Thoracic aorta (tissue), 2 donors: ENCODE measurements at places on chromosomes 4 and X.

- DNase-seq: peak; percentile 19
These were observed 17.8 kb downstream of the TRIM2 start for GRCh38 chr4:153221783-153222706.

- no peak for DNase-seq
These were observed 452.9 kb downstream of the SPRY1 start for GRCh38 chr4:123849495-123849894.

DNA sequence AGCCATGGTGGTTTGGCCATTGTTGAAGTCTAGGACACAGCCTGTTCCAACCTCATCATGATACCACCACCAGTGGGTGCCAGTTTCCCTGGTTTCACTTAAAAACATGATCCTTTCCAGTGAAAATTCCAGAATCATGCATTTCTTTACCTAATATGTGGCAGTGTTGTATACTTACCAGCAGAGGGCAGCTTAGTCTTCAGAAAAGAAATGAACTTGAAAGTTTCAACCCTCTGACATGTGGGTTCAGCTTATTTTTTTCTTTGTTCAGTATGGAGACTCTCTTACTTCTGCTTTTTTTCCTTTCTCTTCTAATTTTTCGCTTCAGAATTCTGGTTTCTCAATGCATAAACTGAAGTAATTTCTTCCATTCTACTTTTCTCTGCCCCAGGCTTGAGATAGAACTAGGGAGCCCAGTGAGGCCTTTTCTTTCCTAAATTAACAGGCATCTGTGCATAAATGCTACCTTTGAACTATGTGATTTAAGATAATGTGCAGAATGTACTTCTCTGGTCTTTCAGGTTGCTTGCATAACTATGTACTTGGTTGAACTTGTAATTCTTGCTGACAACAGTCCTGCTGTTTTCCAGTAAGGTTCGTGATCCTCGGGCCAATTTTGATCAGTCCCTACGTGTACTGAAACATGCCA is 10.7 kb downstream of the LIAS start:
- DNase-seq: no peak

DNA sequence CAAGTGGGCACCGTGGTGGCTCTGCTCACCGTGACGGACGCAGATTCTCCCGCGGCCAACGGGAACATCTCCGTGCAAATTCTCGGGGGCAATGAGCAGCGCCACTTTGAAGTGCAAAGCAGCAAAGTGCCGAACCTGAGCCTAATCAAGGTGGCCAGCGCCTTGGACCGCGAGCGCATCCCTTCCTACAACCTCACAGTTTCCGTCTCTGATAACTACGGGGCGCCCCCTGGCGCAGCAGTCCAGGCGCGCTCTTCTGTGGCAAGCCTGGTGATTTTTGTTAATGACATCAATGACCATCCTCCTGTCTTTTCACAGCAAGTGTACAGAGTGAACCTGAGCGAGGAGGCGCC is 2.7 kb downstream of the FAT4 start:
- no peak for DNase-seq

- no peak for DNase-seq
These were observed 132.9 kb downstream of the MSL3 start for GRCh38 chrX:11890836-11891514.

DNA sequence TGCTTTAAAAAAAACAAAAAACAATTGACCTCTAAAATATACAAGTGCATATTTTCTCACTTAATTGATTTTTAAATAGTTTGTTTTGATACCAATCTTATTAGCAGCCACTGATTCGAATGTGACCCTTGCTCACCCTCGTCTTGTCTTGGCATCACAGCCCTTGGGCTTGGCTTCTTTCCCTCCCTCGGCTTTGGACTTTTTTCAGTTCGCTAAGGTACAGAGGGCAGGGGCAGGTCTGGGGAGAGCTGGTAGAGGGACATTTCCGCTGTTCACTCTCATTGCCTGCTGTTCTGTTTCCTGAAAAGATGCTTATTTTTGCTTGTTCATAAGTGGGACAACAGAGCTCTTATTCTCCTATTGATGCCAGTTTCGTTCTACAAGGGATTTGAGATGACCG is 88.5 kb upstream of the RPS6KA3 start:
- no peak for DNase-seq

GRCh38 chr4:2059726-2060602 is 837 bp downstream of the NAT8L start:
- no peak for DNase-seq

- no peak for DNase-seq
These were observed 19.6 kb downstream of the WDR1 start for GRCh38 chr4:10096978-10097335.

DNA sequence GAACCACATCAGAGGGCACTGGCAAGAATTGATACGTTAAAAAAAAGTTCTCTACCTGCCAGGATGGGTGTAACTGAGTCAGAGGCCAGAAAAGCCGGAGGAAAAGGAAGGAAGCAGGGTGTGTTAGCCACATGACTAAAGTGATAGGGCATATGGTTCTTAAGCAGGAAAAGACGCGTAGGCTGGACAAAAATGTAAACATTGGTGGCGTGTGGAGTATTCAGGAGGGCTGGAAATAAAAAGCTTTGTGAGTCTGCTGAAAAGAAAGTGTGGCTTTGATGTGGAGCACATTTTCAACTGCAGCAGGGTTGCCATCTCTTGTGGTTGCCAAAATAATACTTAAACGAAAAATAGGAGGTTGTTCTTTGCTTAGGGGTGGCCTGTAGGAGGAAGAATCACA is 186.5 kb upstream of the RPL34 start:
- no peak for DNase-seq

DNA sequence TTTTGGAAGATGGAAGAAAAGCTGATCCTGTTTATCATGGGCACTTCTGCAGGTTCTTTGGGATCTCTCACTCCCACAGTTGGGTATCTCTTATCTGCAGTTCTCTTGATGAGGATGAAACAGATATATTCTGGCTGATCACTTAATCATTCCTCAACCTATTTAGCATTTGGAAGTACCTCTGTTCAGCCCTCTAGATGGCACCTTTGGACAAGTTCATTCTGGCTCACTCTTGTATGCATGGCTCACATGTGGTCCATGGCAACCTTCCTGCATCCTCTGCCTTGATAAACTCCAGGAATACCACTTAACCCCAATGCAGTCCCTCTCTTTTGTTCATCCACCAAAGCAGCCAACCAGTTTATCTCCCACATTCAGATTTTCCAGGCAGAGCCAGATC is 74.2 kb downstream of the SMARCA5 start:
- DNase-seq: no peak
